Muscle of back (tissue), 13 donors: ENCODE measurements at places on chromosomes 6 and 20.

DNA sequence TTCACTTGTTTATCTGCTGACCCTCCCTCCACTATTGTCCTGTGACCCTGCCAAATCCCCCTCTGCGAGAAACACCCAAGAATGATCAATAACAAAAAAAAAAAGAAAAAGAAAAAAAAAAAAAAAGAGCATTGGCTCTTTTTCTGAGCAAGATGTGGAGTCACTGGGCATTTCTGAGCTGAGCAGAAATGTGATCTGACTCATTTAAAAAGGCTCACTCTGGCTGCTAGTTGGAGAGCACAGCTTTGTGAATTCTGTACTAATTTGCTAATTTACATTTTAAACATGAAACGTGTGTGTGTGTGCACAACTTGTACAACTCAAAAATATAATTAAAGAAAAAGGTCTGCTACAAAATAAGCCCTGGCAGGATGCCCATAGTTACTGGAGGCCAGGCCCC is 20.2 kb downstream of the SCML4 start:
- DNase-seq, result no peak

DNA sequence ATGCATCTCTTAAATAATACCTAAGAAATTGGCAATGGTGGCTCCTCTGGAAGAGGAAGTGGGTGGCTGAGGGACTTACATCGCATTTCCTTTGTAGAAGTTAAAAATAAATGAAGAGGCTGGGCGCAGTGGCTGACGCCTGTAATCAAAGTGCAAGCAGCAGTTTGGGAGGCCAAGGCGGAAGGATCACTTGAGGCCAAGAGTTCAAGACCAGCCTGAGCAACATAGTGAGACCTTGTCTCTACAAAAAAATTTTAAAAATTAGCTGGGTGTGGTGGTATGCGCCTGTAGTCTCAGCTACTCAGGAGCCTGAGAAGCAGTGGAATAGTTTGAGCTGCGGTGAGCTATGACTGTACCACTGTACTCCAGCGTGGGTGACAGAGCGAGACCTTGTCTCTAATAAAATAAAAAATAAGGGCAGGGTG is 12.2 kb upstream of the NCOA3 start:
- no peak for DNase-seq

GRCh38 chr6:129188795-129189194 is 305.9 kb downstream of the LAMA2 start:
- DNase-seq, result peak; percentile 12

DNA sequence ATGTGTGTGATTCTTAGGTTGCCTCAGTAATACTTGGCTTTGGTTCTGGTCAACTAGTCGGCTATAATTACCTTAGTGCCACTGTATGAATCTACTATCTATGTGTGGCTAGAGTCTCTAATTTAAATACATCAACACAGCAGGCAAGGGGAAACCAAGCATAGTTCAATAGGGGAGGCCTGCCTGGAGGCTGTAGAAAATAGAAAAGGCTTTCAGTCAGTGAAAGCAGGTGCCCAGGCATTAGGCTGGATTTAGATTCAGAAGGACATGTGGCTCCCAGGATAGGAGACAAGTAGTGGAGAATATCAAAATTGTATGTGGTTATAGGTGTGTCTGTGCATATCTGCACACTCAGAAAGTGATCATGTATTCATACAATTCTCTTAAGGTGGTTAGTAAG is 115.1 kb upstream of the LAMP5 start:
- DNase-seq, result no peak

- DNase-seq, result no peak
These were observed 74.3 kb downstream of the RALGAPA2 start for GRCh38 chr20:20637998-20638725.

- DNase-seq, result no peak
These were observed 43.6 kb upstream of the PHACTR3 start for GRCh38 chr20:59560588-59561227.
